ENCODE measurements at places on chromosomes 16 and 17.

GRCh38 chr16:7534749-7535148 lies 202.1 kb downstream of the RBFOX1 start:
- no peak for DNase-seq

- no peak for DNase-seq
Observed at GRCh38 chr16:11094075-11094856, 149.9 kb downstream of the CLEC16A start.

DNA sequence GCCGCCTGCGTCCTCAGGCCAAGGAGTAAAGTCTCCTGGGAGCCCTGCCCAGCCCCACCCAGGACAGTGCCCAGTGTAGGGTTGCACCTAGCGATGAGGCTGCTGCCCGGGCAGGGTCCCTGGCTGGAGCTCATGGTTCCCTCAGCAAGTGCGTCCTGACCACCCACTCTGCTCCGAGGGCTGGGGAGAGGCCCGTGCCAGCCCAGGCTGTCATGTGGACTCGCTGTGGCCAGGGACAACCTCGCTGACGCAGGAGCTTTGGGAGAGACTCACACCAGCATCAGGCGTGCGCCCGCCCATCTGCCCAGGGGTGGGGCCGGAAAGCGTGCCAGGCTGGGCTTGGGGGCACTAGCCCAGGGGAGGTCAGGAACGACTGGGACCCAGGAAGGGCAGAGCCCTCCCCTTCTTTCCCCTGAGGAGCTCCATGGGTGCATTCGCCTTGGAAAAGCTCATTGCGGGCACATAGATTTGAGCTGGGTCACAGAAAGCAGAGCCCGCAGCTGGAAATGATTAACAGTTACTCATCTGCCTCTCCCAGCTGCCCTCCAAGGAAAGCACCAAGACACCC lies 19.7 kb downstream of the DPEP1 start:
- DNase-seq, result peak; percentile 44

DNA sequence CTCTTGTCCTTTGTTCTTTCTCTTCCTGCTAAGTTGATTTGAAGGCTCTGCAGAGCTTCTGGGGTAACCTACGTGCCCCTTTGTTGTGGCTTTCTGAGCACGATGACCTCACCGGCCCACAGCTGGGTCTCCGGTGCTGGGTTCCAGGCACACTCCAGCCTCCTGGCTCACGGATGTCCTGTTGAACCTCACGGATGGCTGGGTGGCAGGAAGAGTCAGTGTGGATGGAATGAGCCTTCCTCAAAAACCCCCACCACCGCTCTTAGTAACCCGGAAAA lies 116.0 kb downstream of the SOCS1 start:
- DNase-seq, result no peak

DNA sequence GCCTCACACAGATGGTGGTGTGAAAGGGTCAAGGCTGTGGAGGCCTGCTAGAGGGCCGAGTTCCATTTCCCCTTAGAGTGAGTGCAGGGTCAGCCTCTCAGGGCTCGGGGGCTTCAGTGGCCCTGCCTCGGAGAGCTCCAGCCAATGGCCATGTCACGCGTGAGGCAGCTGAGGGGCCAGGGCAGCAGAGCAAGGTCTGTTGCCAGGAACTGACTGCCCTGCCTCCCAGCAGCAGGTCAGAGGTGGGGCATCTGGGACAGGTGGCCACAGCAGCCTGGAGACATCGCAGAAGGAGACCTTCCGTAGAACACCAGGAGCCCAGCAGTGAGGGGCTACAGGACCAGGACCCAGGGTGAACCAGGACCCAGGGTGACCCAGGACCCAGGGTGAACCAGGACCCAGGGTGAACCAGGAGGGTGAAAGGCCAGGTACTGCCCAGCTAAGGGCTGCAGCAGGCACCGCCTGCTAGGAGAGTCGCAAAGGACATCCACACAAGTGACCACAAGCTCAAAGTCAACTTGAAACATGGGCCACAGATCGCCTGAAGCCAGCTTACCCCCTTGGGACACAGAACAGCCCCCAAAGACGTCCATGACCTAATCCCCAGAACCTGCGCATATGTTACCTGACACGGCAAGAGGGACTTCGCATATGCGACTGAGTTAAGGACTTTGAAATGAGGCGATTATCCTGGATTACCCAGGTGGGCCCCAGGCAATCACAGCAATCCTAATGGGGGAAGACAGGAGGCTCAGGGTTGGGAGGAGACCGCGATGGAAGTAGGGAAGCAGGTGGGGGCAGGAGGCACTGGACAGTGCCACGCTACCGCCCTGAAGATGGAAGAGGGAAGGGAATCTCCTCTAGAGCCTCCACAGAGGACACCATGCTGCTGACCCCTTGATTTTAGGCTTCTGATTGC lies 4.8 kb upstream of the MEAK7 start:
- no peak for DNase-seq

GRCh38 chr16:10039220-10040096 lies 142.8 kb downstream of the GRIN2A start:
- DNase-seq, result no peak

DNA sequence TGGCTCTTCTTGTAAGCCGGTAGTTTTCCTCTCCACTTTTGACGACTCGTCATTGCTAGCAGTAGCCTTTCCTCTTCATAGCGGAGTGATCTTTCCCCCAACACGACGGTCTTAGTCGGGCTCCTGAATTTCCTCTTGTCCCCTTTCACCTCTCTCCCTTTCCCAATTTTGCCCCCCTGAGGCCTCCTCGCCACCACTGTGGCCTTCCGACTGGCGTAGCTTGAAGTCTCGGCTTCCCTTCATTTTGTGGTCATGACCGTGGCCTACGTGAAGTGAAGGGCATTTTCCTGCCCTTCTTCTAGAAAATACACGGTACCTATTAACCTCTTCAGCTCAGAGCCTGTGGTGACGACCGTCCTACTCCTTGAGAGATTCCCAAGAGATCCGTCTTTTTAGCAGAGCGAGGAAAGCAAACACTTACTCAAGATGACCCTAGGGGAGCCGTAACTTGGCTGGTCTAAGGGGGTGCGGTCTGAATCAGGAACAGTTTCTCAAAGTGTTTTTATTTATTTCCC lies 787 bp downstream of the PRKAR1A start:
- no peak for DNase-seq

DNA sequence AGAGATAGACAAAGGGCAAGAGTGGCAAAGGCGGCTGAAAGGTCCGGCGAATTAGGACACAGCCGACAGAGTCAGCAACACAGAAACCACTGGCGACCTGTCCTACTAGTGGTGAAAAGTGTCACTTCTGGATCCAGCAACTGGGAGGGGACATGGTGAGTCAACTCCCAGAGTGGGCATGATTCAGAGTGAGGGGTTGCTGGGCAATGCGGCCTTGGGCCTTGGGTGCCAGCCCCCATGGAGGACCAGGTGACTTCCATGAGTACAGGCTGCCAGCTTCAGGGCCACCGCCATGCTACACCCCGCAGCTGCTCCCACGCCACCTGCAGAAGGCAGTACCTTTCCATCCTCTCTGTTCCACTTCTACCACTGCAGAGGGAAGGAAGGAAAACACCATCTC lies 110.6 kb downstream of the ZFHX3 start:
- DNase-seq, result no peak

DNA sequence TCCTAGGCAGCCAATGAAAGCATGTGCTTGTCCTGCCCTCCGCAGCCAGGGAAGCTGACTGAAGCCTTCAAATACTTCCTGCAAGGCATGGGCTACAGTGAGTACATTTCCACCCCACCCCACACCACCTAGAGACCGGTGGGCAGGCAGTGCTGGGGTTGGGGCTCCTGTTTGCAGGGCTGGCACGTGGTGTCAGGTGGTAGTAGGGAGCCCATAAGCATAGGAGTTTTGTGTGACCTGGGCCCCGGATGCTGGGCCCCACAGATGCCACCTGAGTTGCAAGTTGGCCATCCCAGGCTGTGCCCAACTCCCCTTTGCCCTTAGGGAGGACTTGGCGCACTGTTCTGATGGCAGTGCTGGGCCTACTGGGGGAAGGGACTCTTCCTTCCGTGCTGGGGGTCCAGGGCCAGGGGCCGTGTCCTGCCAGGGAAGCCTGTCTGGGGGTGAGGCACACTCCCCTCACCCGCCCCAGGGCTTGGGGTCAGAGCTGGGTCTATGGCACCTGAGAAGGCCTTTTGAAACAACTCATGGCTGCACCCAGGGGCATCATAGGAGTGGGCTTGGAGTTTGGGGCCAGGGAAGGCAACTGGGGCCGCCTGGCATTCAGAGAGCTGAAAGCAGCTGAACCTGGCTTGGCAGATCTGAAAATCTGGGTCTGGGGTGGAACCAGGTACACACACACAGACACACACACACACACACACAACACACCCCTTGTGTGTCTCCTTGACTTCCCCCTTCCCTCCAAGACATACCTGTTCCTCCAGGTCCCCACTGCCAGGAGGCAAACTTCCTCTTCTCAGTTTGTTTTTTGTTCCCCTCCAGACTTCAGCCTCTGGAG lies 5.8 kb upstream of the SETD6 start:
- no peak for DNase-seq

- DNase-seq, result no peak
Observed at GRCh38 chr16:29114574-29114973, 129.7 kb downstream of the LAT start.

GRCh38 chr17:74466828-74467184 lies 372 bp downstream of the CD300A start:
- no peak for DNase-seq
